ENCODE measurements at places on chromosomes 4 and X.

GRCh38 chr4:88070031-88070430 lies 62.6 kb downstream of the PKD2 start:
- DNase-seq = no peak

DNA sequence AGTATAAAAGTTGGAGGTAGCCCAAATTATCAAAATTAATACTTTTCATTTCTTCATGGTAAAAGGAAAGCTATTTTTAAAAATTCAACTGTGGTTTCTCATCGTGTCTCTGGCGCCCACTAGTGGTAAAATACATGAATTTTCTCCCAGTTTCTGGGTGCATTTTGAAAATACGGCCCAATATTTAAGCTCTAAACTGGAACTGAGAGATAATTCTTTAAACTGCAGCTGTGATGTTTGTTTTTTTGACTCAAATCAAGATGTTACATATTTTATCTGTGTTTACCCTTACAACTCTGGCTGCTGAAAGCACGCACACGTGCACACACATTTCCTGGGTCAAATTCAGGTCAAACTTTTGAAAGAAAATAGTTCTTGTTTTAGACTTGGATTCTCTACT lies 123.9 kb upstream of the ACSL4 start:
- no peak for DNase-seq

GRCh38 chr4:184895012-184895695 lies 69.4 kb upstream of the ACSL1 start:
- DNase-seq = no peak

DNA sequence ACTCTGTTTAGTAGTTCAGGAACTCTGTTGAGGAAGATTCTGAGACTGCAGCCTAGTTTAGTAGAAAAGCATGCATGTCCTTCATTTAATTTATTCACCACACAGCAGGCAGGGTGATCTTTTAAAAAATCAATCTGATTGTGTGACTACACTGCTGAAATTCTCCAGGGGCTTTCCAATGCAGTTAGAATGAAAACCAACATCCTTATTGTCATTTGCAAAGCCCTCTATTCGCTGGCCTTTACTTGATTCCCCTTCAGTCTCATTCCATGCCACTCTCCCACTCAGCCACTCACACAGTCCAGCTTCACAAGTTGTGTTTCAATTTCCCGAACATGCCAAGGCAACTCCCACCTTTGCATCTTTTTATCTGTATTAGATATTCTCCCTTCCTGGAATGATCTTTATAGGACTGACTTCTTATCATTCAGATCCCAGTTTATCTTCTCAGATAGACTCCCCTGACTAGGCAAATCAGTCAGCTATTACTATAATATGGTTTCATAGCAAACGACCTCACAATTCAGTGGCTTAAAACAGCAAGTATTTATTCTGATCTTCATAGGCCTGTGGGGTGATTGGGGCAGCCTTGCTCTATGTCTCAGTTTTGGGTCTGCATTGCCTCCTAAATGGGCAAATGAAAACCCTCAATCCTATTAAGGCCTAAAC lies 21.3 kb upstream of the FTHL17 start:
- DNase-seq = no peak

GRCh38 chr4:164904336-164904735 lies 27.4 kb downstream of the APELA start:
- no peak for DNase-seq

DNA sequence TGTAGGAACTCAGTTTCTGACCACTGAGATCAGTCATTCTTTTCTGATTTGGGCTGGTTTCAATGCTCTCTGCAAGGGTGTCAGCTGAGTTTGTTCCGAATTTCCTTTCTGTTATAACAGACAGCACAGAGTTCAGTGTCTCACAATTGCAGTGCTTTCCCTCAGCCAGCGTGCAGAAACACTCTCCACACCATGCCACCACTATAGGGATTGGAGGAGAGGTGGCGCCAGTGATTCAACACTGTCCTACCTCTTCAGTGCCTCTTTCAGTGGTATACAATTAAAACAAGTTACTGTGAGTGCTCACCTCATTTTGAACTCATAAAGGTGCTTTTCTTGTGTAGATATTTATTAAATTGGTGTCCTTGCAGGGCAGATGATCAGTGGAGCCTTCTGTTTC lies 413.2 kb upstream of the CXorf51B start:
- no peak for DNase-seq

DNA sequence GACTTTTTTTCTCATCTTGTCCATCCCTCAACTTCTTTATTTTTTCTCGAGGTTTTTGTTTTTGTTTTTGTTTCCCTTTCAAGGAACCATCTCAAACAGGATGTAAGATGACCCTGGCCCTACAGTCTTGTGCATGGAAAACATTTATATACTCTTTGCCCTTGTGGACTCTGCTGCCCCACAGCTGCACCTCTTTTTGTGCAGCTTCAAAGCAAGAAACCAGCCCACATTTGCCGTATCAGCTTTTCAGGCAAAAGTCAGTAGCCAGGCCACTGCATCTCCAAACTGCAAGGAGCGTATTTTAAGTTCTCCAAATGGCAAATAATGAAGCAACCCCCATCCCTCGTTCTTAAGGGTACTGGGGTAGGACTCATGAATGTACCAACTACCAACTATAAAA lies 756.5 kb downstream of the C4orf33 start:
- no peak for DNase-seq

- DNase-seq = no peak
Observed at GRCh38 chrX:129359269-129359668, 164.0 kb downstream of the SMARCA1 start.

DNA sequence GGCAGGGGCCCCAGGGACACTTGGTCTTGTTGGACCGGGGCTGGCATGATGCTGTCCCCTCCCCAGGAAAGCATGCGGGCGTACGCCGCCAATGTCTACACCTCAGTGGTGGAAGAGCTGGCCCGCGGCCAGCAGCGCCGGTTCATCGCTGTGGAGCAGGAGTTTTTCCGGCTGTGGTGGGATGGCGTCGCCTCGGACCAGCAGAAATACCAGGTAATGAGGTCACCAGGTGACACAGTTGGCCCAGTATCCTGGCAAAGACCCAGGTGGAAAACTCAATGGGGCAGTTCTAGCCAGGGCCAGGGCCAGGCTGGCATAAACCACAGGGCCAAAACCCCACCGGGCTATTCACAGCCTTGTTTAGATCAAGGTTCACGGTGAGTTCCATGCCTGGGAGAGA lies 1.5 kb downstream of the MAN2B2 start:
- DNase-seq = peak; percentile 40

DNA sequence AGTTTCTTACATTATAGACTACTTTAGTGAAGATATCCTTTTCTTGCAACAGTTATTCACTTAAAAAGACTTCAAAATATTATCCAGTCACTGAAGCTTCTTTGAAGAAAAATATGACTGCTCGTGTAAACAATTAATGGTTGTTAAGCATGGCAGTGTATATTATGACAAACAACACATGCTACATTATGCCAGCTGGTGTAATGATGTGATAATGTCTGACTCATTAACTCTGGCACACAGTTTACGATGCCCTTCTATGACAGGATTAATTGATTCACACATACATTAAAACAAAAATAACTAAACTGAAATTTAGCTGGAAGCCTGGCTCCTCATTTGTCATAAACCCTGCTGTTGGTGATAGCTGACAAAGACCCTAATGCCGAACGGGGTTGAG lies 22.4 kb downstream of the GK2 start:
- DNase-seq = no peak

DNA sequence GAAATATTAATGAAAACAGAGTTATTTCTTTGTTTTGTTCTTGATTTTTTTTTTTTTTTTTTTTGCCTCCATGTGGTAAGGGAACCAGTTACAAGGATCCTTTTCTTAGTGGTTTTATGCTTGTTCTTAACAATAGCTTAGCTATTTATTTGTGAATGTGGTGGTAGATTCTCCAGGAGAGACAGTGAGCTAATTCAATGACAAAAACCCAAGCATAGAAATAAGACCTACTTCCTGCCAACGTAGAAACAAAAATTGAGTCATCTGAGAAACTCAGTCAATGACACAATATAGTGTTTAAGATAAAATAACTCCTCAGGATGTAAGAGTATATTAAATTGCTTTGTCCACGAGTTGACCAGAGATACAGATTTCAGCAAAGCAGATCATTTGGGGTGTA lies 863.8 kb upstream of the PABPC4L start:
- DNase-seq = no peak

DNA sequence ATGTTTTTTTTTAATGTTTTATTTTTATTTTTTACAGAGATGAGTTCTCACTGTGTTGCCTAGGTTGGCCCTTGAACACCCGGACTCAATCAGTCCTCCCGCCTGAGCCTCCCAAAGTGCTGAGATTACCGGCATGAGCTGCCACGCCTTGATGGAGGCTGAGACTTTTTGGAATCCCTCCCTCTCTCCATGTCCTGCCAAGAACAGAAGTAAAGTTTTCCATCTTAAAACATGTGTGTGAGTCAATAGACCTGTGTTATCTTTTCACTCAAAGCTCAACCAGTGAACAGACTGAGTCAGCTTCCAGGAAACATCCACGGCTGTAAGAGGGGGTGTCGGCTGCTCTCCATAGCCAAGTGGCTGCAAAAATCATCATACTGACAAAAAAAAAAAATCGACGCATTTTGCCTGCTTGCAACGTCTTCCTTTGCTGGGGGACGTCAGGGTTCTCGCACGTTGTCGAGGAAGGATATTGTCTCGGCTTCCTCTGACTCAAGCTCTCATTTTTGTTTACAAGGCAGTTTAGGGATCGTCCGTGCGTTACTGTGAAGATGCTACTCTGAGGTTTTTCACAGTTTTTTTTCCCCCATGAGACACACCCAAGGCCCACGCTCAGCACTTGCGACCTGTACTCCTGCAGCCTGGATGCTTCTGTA lies 10.0 kb upstream of the ASMTL start:
- DNase-seq = no peak

DNA sequence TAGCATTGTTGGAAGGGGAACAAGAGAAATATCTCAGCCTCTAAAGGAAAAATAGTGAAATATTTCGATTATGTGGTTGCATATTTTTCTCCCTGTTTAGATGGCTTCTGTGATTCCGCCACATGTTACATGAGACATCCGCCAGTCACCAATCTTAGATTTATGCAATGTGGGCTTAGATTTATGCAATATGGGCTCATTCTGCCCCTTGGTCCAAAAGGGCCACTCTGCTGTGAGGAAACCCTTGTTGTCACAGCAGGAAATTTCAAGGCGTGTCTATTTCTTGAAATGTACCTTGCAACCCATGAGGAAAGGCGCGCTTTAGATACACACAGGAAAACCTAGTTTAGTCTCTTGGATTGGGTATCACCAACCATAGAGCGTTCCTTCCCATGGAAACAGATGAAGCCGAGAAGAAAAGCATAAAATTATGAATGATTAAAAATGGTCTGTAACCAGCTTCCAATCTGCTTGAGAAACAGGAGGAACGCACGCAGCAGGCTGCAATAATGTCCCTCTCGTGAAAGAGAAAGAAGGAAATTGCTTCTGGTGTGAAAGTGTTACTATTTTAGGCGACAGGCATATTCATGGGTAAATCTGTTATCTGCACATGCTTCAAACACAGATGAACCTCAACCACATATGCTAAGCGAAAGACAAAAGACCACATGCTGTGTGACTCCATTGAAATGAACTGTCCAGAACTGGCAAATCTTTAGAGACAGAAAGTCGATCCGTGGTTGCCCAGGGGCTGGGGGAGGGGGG lies 3.7 kb downstream of the RS1 start:
- DNase-seq = peak; percentile 4

DNA sequence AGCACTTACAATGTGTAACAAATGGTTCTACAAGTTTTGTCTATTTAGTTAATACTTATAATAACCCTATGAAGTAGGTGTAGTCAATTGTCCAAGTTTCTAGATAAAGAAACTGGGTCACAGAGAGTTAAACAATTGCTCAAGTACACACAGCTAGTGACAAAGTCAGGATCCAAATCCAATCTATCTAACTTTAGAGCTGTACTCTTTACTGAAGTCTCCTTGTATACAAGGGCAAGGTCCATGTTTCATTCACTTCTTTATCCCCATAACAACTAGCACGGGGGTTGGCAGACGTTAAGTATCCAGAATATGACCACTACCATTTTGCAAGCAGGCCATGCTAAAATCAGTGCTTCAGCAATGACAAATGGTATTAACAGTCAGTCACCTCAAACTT lies 141.0 kb downstream of the CHM start:
- no peak for DNase-seq

- no peak for DNase-seq
Observed at GRCh38 chr4:93749292-93749761, 79.2 kb upstream of the ATOH1 start.

- DNase-seq = no peak
Observed at GRCh38 chr4:168528131-168528949, 31.5 kb downstream of the PALLD start.

DNA sequence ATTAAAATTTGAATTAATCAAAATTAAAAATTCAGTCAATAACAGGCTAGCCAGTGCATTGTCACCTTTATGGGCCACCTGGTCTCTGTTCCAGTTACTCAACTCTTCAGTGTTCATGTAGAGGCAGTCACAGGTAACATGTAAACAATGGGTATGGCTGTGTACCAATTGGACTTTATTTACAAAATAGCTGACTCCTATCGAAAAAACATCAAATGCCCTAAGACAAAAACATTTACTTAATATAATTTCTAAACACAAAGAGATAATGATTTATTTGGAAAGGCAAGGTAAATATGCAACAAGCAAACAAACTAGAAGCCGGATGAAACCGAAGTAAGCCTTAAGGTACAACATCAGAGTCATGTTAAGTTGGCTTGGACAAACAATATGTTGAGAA lies 8.8 kb downstream of the TMEM150C start:
- DNase-seq = no peak

DNA sequence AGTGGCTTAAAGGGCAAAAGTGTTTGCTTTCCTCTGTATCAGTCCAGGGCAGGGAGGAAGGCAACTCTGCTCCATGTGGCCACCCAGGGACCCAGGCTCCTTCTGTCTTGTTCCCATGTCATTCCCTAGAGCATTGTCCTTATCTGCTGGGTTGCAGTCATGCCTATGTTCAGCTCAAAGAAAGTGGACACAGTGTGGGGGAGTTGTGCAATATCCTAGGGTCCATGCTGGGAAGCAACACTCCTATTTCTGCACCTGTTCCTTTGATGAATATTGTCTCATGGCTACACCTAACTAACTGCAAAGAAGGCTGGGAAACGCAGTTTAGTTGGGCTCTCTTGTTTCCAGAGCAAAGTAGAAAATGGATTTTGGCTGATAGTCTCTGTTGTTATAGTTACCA lies 107.0 kb upstream of the OTUD4 start:
- no peak for DNase-seq

GRCh38 chrX:46569621-46570020 lies 3.9 kb upstream of the CHST7 start:
- DNase-seq = no peak

All from DMS79 (cell line).